ENCODE measurements at places on chromosomes 6 and 20.

GRCh38 chr6:166830891-166831363 lies 125.4 kb downstream of the RNASET2 start:
- DNase-seq, result no peak

DNA sequence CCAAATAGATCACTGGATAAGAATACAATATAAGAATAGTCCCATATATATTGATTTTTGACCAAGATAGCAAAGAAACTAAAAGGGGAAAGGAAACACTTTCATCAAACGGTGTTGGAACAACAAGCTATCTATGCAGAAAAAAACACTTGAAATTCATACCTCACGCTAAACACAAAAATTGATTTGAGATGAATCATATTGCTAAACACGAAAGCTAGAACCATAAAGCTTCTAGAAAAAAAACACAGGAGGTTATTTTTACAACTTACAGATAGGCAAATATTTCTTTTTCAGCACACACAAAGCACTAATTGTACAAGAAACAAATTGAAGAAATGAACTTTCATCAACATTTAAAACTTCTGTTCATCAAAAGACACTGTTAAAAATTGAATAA lies 36.7 kb upstream of the TMEM14A start:
- DNase-seq, result no peak

GRCh38 chr20:32858701-32859372 lies at the start of gene EFCAB8:
Gene EFCAB8, plus strand, starts transcription at chr20:32858923. Its CDS starts 4,870 bp downstream, at chr20:32863793.
- DNase-seq, result no peak

- no peak for DNase-seq
Observed at GRCh38 chr6:98946879-98947410, 801 bp downstream of the FBXL4 start.

- DNase-seq, result no peak
Observed at GRCh38 chr6:45923831-45924391, 91.7 kb downstream of the CLIC5 start.

GRCh38 chr6:25777856-25778649 lies 23.5 kb downstream of the SLC17A4 start:
- no peak for DNase-seq

DNA sequence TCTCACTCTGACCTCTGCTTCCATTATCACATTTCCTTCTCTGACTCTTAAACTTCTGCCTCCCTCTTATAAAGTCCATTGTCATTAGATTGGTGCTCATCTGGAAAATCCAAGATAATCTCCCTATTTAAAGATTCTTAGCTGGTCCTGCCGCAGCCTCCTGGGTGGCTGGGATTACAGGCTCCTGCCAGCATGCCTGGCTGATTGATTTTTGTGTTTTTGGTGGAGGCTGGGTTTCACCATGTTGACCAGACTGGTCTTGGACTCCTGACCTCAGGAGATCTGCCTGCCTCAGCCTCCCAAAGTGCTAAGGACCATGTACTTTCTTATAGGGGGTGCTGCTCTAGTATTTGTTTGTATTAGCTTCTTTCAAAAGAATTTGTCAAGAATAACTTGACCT lies 5.3 kb upstream of the RPF2 start:
- no peak for DNase-seq

DNA sequence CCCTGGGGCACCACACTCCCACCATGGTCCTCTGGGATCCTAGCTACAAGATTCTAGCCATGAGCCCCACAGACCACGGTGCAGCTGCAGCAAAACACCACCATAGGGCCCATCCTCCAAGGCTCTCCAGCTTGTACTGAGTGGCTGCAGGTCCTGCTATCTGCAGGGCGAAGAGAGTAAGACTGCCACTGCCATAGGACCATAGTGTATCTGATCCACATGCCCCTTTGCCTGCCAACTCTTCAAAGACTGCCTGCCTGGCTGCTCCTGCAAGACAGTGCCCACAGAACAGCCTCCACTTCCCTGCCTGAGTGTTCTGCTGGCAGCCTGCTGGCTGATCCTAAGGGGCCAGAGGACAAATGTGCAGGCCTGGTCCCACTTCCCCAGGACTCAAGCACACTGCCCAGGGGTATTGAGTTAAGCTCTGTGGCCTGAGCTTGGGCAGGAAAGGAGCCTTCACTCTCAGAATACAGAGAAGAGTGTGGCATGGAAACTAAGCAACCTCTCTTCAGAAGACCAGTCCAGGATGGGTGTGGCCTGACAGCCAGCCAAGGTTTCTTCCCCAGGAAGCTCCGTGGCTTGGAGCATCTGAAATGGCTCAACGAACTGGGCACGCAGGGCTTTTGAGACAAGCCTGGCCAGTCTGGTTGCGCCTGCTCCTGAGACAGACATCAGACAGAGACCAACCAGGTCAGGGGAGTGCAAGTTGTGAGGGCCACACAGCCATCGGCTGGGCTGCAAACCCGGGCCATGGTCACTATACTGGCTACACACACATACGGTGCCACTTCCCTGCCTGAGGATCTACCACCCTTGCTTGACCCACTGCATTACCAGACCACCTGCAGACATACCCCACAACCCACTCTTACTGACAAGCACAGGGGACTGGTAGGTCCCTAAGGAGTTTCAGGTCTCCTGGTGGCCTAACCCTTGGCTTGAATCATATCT lies 54.5 kb downstream of the RNGTT start:
- no peak for DNase-seq

GRCh38 chr20:10731190-10731965 lies 57.6 kb upstream of the JAG1 start:
- no peak for DNase-seq

GRCh38 chr6:165917576-165917975 lies 250.1 kb downstream of the TBXT start:
- DNase-seq, result no peak

DNA sequence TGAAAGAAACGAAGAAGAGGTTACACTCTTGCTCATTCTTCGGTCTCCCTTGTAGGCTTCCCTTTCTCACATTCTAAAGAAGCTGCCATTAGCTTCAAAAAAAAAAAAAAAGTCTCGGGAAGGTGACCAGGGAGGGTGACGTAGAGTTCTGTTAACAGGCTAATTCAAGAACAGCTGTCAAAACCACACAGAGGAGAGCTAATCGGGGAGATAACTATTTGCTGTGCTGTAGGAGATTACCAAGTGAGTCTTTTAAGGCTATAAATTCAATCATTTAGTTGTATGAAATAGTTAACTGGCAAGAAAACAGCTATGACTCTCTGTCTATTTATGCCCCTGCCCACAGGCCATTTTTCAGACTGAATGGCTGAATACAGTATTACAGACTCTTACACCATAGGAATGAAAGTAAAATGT lies 256.8 kb downstream of the SYNE1 start:
- DNase-seq, result no peak
